ENCODE measurements at places on chromosomes 7 and 10.
A peak's percentile ranks its signal among the peaks of the same experiment; 100 is the strongest.

GRCh38 chr10:71161425-71161824, 50.9 kb upstream of the UNC5B start:
- no peak for DNase-seq

- DNase-seq = no peak
Observed at GRCh38 chr10:115972426-115972825, 300.6 kb downstream of the GFRA1 start.

- DNase-seq = no peak
Observed at GRCh38 chr7:19939746-19940145, 166.3 kb upstream of the TMEM196 start.

GRCh38 chr7:149664666-149665065, 108.7 kb downstream of the ZNF467 start:
- DNase-seq = no peak

- no peak for DNase-seq
Observed at GRCh38 chr10:103502849-103503660, 9.6 kb downstream of the NEURL1 start.

GRCh38 chr10:75531571-75532031, 100.2 kb downstream of the LRMDA start:
- no peak for DNase-seq

- no peak for DNase-seq
Observed at GRCh38 chr7:146937836-146938235, 821.2 kb downstream of the CNTNAP2 start.

DNA sequence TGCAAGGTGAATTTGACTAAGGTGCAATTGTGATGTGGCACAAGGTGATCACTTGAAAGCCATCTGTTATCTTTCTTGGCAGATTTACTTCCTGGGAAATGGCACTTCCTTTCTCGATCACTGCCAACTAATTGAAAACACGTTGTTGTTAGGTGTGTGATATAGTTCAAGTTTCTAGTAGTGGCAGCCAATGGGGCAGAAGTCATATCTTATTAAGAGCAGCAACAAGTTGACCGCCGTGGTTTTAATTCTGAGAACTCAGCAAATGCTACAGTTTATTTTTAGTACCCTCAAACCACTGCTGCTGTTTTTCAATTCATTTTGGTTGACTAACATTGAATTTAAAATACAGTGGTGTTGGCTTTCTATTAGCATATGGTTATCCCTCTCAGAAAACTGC, 1.6 kb downstream of the CHN2 start:
- peak; percentile 39 for DNase-seq

DNA sequence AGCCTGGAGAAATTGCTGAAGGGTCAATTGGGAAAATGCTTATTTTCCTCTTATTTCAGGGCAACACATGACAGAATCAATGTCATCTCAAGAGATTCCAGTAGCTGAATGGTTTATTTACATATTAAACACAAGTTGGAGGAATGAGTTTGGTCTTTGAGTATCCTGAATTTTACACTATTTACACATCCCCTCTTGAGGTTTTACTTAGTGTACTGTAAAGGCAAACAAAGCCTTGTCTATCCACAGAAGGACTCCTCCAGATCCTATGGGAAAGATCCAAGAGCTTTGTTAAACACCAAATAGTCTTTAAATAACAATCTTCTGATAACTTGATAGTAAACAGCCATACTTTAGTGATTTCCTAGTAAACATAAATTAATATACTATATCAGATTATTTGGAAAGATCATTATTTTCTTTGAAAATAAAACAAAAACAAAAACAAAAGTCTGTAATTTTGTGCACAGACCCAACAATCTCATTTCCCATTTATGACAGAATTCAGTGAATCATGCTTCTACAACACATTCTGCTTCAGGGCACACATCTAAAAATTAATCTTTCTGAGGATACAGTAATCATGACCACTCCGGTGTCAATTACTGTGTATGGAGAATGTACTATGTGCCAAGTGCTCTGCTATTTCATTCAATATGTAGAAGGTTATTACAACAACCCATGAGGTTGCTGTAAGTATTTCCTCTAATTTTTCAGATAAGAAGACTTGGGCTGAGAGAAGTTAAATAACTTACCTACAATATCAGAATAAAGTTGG, 575.0 kb upstream of the LRRTM3 start:
- DNase-seq = no peak

- no peak for DNase-seq
Observed at GRCh38 chr7:31933481-31933880, 136.7 kb downstream of the PDE1C start.

- no peak for DNase-seq
Observed at GRCh38 chr10:99631496-99631895, 11.3 kb upstream of the SLC25A28 start.

- no peak for DNase-seq
Observed at GRCh38 chr7:138738114-138738513, 37.0 kb upstream of the SVOPL start.

DNA sequence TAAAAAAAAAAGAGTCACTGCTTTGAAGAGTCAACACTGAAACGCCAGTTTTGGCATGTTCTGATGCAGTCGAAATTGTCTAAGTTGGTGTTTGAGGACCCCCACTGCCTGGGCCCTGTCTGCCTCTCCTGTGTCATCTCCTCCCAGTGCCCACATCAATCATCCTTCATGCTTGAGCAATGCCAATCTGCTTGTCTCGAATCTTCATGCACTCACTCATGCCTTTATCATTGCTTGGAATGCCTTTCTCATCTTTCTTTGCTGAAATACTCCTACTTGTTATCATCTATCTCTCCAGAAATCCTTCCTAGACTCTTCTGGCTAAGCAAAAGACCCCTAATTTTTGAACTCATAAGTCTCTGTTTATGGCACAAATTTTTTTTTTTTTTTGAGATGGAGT, 42.1 kb upstream of the PLPP4 start:
- DNase-seq = no peak

- DNase-seq = no peak
Observed at GRCh38 chr7:2166625-2167280, 66.0 kb downstream of the MAD1L1 start.

GRCh38 chr10:1390200-1390599, 334.0 kb downstream of the WDR37 start:
- DNase-seq = no peak

DNA sequence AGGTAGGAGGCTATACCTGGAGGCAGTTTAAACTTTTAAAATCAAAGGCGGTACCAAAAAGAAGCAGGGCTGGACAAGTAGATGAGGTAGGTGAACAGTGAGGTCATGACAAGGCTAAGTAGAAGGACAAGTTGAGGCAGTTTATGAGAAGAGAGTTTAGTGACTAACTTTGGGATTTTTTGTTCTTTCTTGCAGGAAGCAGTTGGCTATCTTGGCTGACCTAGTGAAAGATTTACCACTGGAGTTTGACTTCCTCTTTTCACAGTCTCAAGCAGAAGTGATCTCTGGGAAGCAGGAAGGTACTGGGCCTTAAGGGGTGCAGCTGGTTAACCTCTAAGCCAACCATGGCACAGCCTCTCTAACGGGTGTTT, 26.3 kb downstream of the ENTPD7 start:
- DNase-seq = no peak

- DNase-seq = no peak
Observed at GRCh38 chr7:133584956-133585668, 332.2 kb downstream of the EXOC4 start.

- DNase-seq = no peak
Observed at GRCh38 chr7:128783143-128783861, 7.7 kb upstream of the OPN1SW start.

GRCh38 chr7:2108071-2108455, 124.7 kb downstream of the MAD1L1 start:
- DNase-seq = no peak

GRCh38 chr7:156496363-156496769, 144.2 kb upstream of the RNF32 start:
- DNase-seq = no peak

DNA sequence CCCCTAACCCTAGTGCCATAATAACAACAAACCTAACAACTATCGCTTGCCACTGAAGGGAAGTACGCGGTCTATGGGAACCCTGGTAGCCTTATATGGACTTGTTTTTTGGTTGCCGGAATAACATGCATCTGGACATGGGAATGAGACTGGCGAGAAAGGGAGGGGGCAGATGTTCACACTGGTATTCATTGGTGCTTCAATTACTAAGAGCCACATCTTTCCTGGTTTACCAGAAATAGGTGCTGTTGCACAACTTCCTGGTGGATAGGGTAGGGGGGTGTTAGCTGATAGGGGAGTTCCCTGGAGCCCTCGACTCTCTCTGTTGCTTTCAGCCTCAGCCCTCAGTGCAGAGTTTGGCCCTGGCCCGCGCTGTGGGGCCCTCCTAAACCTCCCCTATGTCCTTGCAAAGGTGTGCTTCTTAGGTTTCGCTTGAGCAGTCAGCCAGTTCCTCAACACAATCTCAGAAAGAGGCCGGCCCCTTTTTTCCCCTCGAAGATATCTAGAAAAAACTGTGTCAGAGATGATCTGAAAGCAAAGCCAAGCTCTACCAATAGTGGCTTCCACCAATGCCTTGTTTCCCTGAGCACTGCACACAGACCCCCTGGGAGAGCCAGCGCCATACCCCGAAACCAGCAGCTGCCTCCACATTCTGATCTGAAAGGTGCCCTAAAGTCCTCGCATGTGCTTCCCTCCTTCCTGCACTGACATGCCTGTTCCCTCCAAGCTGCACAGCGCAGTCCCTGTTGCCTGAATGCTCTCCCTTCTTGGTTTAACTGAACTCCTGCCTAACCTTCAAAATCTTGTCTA, 13.5 kb downstream of the TBXAS1 start:
- no peak for DNase-seq

GRCh38 chr7:122363144-122363543, 58.6 kb upstream of the FEZF1 start:
- DNase-seq = no peak

DNA sequence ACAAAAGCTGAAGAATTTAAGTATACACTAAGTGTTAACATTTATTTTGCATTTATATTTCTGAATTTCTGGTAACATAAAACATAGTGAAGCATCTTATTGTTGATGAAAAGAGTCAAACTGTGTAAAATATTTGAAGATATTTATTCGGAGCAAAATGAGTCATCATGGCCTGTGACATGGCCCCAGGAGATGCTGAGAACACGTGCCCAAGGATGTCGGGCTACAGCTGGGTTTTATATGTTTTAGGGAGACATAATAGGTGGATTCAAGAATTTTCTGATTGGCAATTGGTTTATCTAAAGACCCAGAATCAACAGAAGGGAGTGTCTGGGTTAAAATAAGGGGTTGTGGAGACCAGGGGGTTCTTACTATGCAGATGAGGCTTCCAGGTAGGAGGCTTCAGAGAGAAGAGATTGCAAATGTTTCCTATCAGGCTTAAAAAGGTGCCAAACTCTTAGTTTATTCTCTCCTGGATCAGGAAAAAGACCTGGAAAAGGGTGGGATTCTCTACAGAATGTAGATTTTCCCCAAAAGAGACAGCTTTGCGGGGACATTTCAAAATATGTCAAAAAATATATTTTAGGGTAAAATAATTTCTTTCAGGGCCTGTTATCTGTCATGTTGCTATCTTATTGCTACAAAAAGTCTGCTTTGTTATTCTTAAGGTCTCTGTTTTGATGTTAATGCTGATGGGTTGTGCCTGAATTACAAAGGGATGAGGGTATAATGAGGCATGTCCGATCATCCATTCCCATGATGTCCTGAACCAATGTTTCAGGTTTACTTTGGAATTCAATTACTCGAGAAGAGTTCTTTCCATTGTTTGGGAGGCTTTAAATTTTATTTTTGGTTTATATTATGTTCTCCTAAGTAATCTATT, 74.5 kb downstream of the VWDE start:
- DNase-seq = no peak

DNA sequence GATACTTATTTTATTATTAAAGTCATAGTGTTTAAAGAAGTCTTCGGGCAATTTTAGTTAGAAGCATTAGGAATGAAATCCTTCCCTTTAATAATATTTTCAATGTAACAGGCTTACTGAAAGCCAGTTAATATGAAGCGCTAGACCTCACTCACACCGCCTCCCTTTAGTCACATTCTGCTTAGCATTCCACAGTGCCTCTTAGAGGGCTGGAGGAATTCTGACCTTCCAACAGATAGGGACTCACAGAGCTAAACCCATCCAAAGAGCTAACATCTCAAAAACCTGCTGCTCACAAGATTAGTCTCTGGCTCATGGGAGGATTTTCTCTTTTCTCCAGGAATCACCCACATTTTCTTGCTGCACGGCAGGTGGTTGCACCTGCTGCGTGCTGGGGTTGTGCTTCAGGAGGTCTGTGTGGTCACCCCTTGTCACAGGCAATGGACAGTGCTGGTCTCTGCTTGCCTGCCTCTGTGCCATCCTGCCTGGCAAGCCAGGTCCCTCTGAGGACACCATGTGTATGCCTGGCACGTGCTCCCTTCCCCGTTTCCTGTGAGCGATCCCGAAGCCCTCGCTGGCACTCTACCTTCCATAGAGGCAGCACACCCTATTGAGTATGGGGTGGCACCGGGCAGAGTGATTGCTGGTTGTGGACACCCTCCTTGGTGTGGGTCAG, 91.8 kb downstream of the KLF6 start:
- no peak for DNase-seq

DNA sequence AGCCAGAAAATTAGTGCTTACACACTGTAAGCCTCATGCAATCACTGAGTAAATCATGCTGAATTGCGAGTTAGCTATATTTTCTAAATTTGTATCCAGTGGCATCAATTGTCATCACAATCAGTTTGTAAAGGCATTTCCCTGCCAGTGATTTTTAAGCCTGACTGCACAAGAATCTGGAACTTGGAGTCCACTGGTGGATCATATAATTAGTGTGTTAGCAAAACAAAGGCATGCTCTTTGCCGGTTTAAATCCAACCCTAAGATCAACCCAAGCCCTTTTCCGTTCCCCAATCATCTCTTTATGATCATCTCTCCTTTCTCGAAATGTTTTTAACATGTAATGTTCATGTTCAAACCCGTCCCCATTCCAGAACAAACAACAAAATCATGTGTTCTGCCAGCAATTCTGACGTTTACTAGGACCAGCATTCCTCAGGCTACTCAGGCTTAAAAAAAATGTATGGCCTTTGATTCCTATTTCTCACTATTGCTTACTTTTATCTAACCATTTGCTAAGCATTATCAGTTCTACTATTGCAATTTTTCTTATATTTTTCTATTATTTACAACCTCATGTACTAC, 649.2 kb downstream of the SORCS1 start:
- no peak for DNase-seq

- DNase-seq = no peak
Observed at GRCh38 chr7:132758986-132759385, 182.7 kb upstream of the PLXNA4 start.

DNA sequence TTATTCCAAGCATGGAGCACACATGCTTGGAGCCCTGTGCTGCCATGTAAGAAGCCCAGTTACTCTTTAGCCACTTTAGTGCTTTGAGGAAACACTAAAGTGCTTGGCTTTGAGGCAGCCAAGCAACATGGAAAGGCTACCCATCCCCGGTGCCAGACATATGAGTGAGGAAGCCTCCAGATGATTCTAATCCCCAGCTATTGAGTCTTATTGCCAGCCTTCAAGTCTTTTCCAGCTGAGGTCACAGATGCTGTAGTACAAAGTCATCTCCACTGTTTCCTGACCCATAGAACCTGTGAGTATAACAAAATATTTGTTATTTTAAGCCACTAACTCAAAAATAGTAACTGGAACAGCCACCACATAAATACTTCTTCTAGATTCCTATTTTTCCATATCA, 91.4 kb upstream of the CYP26C1 start:
- no peak for DNase-seq

GRCh38 chr7:51033727-51034520, 251.2 kb upstream of the GRB10 start:
- no peak for DNase-seq
